ENCODE measurements at places on chromosomes 12 and 14. TPM values are rescaled to one million over a fixed set of nuclear protein-coding genes. Genes with fewer than 3 reads are reported as not detected.

PIWIL1 gene
- total RNA-seq = not detected

DNA sequence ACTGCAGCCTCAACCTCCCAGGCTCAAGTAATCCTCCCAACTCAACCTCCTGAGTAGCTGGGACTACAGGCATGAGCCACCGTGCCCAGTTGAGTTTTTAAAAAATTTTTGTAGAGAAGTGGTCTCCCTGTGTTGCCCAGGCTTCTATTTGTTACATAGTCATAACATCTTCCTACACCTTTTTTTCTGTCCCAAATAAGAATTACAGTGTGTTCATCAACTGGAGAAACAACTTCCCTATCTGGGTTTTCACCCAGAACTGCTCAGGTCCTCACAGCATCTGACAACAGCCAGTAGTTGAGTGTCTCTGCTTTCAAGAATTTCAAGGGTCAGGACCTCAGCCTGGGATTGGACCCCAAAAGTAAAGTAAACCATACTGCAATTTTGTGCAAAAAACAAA is 235.2 kb upstream of the AMIGO2 start:
- H3K27me3 ChIP-seq = no peaks in the 10 kb centered on the region
- H3K4me3 ChIP-seq = no peak overlapping the region
- H3K36me3 ChIP-seq = peaks cover 7% of the 10 kb centered on the region
- H3K27ac ChIP-seq = no peak overlapping the region
- DNase-seq = no peak

RHEBL1 gene
- total RNA-seq = 15.2 TPM

CLMN gene
- 2.6 TPM for total RNA-seq

GRCh38 chr14:76780875-76781647 is 19.8 kb downstream of the VASH1 start:
- no peak for DNase-seq
- H3K4me3 ChIP-seq = no peak overlapping the region
- peaks cover 19% of the 10 kb centered on the region for H3K4me1 ChIP-seq
- no peaks in the 10 kb centered on the region for H3K27me3 ChIP-seq
- H3K36me3 ChIP-seq = peaks cover 9% of the 10 kb centered on the region
- no peak overlapping the region for H3K27ac ChIP-seq
